Breast epithelium (tissue), 4 donors: ENCODE measurements at places on chromosomes 3 and 15. TPM values are rescaled to one million over a fixed set of nuclear protein-coding genes. Genes with fewer than 3 reads are reported as not detected.

The COPG1 gene
- total RNA-seq: 102 TPM

The SENP5 gene
- total RNA-seq: 40.3 TPM

The B3GALNT1 gene
- 10.8 TPM for total RNA-seq

The TOPAZ1 gene
- total RNA-seq: not detected

The KBTBD12 gene
- total RNA-seq: 0.73 TPM

The DPPA2 gene
- total RNA-seq: not detected

The CPLX3 gene
- not detected for total RNA-seq

The TRAT1 gene
- total RNA-seq: 2.0 TPM

The SLC12A8 gene
- 0.48 TPM for total RNA-seq

The GUCA1C gene
- total RNA-seq: not detected

The CYP8B1 gene
- total RNA-seq: not detected

The GP9 gene
- total RNA-seq: not detected

The TEX55 gene
- total RNA-seq: not detected

The CCR9 gene
- total RNA-seq: not detected

The SEC61A1 gene
- 142 TPM for total RNA-seq

- no peak overlapping the region for H3K4me3 ChIP-seq
- no peaks in the 10 kb centered on the region for H3K27me3 ChIP-seq
- H3K27ac ChIP-seq: no peak overlapping the region
- no peaks in the 10 kb centered on the region for H3K36me3 ChIP-seq
- H3K4me1 ChIP-seq: no peaks in the 10 kb centered on the region
- no peak for DNase-seq
These were observed 10.2 kb upstream of the LACTB start for GRCh38 chr15:63111481-63111880.

DNA sequence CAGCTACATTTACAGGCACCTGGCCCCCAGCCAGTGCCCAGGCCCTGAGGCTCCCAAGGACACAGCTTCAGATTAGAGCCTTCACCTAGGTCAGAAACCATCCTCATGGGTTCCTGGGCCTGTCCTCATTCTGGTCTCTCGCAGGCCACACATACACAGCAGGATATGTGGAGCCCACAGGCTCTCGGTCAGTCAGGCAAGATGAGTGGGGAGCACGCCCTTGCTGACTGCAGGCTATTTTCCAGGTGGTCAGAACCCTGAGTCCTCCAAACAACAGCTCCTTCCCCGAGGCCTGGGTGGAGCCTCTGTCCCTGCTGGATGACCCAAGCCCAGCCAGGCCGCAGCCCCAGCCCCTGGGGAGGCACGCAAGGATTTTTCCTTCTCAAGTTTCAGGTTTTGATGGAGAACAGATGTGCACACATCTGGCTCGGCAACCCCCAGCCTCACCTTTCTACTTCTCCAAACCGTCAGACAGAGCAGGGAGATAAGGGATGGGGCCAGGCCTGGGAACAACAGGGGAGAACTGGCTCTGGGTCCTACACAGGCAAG, 1.6 kb downstream of the STRA6 start:
- H3K27ac ChIP-seq: peak overlapping the region; percentile 60
- H3K4me1 ChIP-seq: peaks cover 14% of the 10 kb centered on the region
- H3K27me3 ChIP-seq: no peaks in the 10 kb centered on the region
- no peak for DNase-seq

DNA sequence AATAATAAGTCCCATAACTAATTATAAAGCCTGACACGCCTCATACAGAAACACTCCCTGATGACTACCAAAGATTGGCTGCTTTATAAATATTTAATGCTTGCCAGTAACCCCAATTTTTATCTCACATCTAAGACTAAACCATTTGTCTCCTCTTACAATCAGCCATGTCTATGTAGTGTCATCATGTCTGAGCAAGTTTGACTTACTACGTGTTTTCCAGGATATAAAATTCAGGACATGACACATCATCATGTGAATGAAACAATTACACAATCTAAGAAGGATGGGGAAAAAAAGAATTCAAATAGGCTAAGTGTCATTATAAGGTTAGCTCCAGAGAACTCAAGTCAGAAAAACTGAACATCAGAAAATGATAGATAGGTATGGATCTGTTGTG, 208.7 kb downstream of the MECOM start:
- no peak overlapping the region for H3K27ac ChIP-seq
- no peaks in the 10 kb centered on the region for H3K4me1 ChIP-seq
- H3K36me3 ChIP-seq: no peaks in the 10 kb centered on the region

- H3K4me1 ChIP-seq: no peaks in the 10 kb centered on the region
- no peak overlapping the region for H3K27ac ChIP-seq
- H3K4me3 ChIP-seq: no peak overlapping the region
These were observed 57.7 kb downstream of the PRTG start for GRCh38 chr15:55685286-55685685.

GRCh38 chr3:16173283-16174025, 1.0 kb upstream of the GALNT15 start:
- H3K27me3 ChIP-seq: no peaks in the 10 kb centered on the region
- no peak for DNase-seq

DNA sequence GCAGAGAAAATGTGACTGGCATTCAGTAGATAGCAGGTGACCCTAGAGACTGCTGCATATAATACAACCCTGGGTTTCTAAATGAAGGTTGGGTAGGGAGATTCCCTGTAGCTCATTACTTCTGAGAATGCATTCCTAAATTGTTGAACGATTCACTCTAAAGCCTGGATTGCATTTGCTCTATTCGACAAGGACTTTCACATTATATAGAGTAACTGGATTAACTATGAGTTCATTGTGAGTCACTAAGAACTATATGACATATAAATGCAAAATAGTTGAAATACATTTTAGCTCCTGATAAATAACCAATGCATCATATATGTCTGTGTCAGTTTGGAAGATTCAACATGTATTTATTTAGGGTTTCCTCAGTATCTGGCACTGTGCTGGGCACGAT, 294.7 kb upstream of the CCDC54 start:
- no peaks in the 10 kb centered on the region for H3K27me3 ChIP-seq
- H3K4me3 ChIP-seq: no peak overlapping the region
- H3K36me3 ChIP-seq: no peaks in the 10 kb centered on the region
- H3K4me1 ChIP-seq: no peaks in the 10 kb centered on the region
- no peak overlapping the region for H3K27ac ChIP-seq

- DNase-seq: no peak
- H3K27ac ChIP-seq: peak overlapping the region; percentile 87
- H3K4me3 ChIP-seq: peak overlapping the region; percentile 46
These were observed 23.3 kb upstream of the C15orf39 start for GRCh38 chr15:75178171-75178937.

DNA sequence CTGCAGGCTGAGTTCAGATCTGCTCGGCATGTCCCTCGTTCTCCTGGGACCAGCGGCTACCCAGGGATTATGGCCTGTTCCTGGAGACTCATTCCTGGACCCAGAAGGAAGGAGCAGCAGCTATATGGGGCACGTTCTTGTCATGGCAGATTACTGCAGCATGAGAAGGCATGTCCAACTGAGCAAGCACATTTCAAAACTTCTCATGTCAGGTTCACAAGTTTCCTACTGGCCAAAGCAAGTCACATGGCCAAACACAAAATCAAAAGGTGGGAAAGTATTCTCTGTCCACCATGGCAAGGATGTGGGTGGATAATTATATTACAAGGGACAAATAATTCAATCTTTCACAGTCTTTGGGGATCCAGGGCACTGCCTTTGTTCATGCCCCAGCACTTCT, 71.9 kb upstream of the C15orf39 start:
- no peak for DNase-seq
- no peaks in the 10 kb centered on the region for H3K27me3 ChIP-seq
- H3K27ac ChIP-seq: no peak overlapping the region
- H3K4me3 ChIP-seq: no peak overlapping the region
- H3K4me1 ChIP-seq: no peaks in the 10 kb centered on the region

- no peak overlapping the region for H3K4me3 ChIP-seq
- H3K36me3 ChIP-seq: no peaks in the 10 kb centered on the region
- H3K27ac ChIP-seq: no peak overlapping the region
- no peaks in the 10 kb centered on the region for H3K4me1 ChIP-seq
- no peak for DNase-seq
These were observed 43.3 kb upstream of the VIPR1 start for GRCh38 chr3:42459151-42459550.

DNA sequence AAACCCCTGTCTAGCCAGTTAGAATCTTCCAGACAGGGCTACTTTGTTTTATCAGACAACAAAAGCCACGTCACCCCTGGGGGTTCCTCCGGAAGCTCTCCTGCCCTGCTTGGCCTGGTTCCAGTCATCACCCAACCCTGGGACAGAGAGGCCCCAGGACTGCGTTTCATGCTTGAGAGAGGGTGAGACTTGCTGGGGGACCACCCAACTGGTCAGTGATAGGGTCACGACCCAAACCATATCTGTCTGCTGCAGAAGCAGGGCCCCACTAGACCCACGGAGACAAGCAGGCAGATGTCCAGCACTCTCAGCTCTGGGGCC, 1.2 kb downstream of the NT5DC2 start:
- no peak for DNase-seq
- H3K4me3 ChIP-seq: peak overlapping the region; percentile 64
- peaks cover 10% of the 10 kb centered on the region for H3K4me1 ChIP-seq
- H3K36me3 ChIP-seq: no peaks in the 10 kb centered on the region

- H3K27me3 ChIP-seq: no peaks in the 10 kb centered on the region
These were observed 39.9 kb upstream of the LRTM1 start for GRCh38 chr3:54967731-54968161.

GRCh38 chr15:76945494-76946093, 14.0 kb downstream of the RCN2 start:
- no peak overlapping the region for H3K4me3 ChIP-seq
- peaks cover 6% of the 10 kb centered on the region for H3K36me3 ChIP-seq
- no peaks in the 10 kb centered on the region for H3K4me1 ChIP-seq
- no peak for DNase-seq

DNA sequence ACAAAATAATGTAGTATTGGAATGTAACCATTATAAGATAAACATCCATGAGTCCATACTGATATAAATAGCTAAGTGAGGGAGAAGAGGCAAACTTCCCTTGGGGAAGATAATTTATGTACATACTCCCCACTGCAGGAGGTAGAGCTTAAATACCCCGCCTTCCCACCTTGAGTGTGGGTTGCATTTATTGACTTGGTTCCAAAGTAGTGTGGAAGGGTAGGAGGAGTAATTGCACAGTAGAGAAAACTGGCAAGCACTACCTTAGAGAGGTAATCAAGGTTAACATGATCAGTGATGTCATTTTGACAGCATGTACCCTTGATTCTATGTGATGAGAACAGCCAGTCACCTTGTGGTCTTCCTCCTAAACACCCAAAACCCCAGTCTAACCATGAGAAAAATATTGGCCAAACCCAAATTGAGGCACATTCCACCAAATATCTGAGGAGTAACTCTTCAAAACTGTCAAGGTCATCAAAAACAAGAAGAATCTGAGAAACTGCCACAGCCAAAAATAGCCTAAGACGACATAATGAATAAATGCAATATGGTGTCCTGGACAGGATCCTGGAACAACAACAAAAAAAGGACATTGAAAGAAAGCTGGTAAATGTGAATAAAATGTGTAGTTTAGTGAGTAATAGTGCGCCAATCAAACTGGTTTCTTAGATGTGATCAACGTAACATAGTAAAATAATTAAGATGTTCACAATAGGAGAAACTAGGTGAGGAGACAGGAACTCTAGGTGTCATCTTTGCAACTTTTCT, 774 bp upstream of the CNOT10 start:
- peak overlapping the region; percentile 85 for H3K4me3 ChIP-seq
- H3K27me3 ChIP-seq: no peaks in the 10 kb centered on the region
- no peak for DNase-seq
- peak overlapping the region; percentile 84 for H3K27ac ChIP-seq

- H3K36me3 ChIP-seq: no peaks in the 10 kb centered on the region
- no peak overlapping the region for H3K27ac ChIP-seq
- H3K4me1 ChIP-seq: no peaks in the 10 kb centered on the region
- no peaks in the 10 kb centered on the region for H3K27me3 ChIP-seq
- no peak for DNase-seq
- no peak overlapping the region for H3K4me3 ChIP-seq
These were observed 51.1 kb downstream of the STRIT1 start for GRCh38 chr3:155242342-155242741.

GRCh38 chr3:168645180-168645579, 549.5 kb upstream of the GOLIM4 start:
- H3K4me1 ChIP-seq: no peaks in the 10 kb centered on the region
- H3K4me3 ChIP-seq: no peak overlapping the region
- H3K36me3 ChIP-seq: no peaks in the 10 kb centered on the region
- H3K27me3 ChIP-seq: no peaks in the 10 kb centered on the region

DNA sequence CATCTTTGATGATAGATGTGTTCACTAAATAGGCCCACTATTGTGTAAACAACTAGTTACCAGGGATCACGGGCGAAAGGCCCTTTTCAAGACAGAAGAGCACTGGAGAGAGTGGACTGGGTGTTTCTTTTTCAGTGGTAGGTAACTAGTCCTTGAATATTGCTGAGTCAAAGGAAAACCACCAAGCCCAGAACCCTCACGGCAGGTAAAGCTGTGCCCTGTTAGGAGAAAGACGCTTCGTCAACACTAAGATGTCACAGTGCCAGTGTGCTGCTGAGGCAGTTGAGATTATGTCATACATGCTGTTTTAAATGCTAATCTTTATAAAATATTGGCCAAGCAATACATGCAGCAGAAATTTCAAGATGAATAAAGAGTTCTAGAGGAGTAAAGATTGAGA, 578.6 kb downstream of the PYDC2 start:
- no peak overlapping the region for H3K4me3 ChIP-seq
- H3K27ac ChIP-seq: no peak overlapping the region
- no peak for DNase-seq
- H3K36me3 ChIP-seq: no peaks in the 10 kb centered on the region

DNA sequence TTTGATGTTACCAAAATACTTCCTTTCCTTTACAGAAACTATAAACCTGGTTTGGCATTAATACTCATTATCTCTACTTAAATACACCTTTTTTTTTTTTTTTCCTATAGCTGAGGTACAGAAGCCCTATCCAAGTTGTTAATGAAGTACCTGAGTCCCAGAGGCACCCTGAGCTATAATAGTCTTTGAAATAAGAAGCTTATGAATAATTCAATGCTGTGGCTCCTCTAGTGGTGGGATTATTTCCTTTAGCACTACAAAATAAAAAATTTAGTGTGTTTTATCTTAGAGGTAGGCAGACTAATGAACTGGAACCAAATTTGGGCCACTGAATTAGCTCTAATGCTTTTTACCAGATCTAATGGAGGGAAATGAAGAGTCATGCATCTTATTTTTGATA, 611.9 kb downstream of the EDEM1 start:
- H3K4me3 ChIP-seq: no peak overlapping the region
- H3K27me3 ChIP-seq: no peaks in the 10 kb centered on the region

DNA sequence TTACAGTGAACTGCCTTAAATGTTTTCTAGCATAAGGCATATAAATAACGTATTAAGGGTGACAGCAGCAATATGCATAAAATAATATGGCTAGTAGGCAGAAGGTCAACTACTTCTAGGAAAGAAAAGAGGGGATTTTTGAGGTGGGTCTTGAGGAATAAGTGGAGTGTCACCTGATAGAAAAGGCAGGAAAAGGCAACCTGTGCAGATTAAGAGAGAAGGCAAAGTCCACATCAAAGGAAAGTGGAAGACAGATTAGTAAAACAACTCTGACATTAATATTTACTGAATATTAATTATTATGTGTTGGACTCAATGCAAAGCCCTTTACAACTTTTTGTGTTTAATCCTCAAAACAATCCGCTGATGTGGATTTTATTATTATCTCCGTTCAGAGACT, 2.8 kb downstream of the THOC7 start:
- no peaks in the 10 kb centered on the region for H3K27me3 ChIP-seq
- H3K27ac ChIP-seq: no peak overlapping the region
- no peak overlapping the region for H3K4me3 ChIP-seq
- no peaks in the 10 kb centered on the region for H3K36me3 ChIP-seq
- DNase-seq: no peak

- H3K27me3 ChIP-seq: no peaks in the 10 kb centered on the region
- peak overlapping the region; percentile 84 for H3K27ac ChIP-seq
- peaks cover 23% of the 10 kb centered on the region for H3K4me1 ChIP-seq
- no peak overlapping the region for H3K4me3 ChIP-seq
These were observed 8.4 kb downstream of the CSK start for GRCh38 chr15:74790080-74790916.
